ENCODE measurements at places on chromosomes 3 and 15. TPM values are rescaled to one million over a fixed set of nuclear protein-coding genes. Genes with fewer than 3 reads are reported as not detected.

DNA sequence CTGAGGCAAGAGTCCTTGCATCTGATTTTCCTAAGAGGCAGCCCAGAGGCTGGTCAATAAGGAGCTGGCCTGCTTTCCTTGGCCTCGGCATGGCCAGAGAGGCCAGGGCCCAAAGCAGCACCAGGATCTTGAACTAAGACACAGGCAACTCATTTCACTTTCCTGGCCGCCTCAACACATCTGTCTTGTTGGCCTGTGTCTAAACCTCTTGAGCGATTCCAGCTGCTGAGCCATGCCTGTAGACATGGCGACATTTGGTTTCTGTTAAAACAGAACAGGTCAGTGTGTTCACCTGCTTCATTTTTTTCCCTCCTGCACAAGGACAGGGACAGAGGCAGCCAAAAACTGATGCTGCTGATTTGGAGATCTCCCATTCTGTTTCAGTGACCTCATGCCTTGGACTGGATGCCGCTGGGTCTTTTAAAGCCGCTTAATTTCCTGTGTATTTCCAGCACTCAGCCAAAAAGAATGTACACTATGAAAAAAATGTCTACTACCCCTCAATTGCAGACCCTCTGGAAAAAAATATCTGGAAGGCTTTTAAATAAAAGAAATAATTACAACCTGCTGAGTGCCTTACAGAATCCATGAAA lies 266.6 kb upstream of the ICE2 start:
- DNase-seq: no peak

DNA sequence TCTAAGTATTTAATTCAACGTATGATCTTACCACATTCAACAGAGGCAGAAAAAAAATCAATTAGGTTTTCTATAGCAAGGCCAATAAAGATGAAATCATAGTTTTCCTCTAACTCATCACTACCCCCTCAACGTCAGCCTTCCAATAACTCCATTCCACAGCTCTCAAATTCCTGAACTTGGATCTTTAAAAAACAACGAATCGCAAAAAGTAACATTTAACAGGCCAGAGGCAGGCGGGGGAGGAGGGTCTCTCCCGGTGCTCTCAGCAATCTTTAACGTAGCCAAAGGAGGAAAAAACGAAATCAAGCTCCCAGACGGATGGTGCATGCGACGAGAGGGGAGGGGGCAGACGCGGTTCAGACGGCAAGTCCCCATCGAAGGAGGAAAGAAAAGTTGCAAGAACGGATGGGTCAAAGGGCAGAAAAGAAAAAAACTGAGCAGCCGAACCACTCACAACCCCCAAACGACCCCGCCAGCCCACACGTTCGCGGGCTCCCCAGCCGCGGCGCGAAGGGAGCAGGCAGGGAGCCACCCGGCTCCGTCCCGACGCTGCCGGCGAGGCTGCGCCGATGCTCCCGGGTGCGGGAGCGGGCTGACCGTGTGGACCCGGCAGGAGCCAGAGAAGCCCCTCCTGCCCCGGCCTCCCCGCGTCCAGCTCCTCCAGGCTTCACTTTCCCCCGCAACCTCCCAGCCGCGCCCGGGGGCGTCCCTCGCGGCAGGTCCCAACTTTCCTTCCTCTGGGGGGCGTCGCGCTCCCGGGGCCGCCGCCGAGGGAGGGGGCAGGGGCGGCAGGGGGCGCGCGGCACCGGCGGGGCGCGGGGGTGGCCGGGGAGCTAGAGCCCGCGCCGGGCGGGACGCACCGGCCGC lies 703 bp downstream of the PEAK1 start:
- DNase-seq: no peak

DNA sequence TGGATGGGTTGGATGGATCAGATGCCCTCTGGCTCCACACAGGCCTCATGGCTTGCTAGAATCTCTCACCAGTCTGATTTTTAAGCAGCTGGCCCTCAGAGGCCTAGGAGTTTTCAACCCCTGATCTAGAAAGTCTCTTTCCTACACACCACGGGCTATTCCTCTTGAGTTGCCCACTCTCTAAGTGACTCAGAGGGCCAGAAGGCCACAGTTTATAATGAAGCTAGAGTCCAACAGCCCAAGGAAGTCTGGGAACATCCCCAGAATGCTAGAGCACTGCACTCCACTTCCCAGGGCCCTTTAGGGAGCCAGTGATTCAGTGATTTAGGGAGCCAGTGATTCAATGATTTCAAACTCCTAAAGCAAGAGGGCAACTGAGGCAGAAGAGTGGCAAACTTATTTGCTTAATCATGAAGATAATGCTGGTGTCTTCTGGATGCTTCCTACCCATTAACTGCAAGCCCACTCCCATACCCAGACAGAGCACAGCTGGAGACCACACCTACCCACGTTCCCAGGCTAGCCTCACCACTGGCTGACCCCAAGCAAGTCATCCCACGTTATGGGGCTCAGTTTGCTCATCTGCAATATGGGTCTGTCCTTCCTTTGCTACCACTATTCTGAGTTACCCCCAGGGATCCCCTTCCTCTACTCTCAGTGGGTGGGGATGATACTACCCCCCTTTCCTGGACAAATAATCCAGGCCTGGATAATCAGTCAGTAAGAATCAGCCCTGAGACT lies 36.7 kb downstream of the ABTB1 start:
- no peak for DNase-seq

- no peak for DNase-seq
Measured at GRCh38 chr15:60844511-60845174, 365.7 kb upstream of the ICE2 start.

- no peak for DNase-seq
Measured at GRCh38 chr3:22859618-22860017, 343.5 kb upstream of the UBE2E2 start.

- no peak for DNase-seq
Measured at GRCh38 chr15:81301385-81301784, 22.6 kb downstream of the STARD5 start.

- no peak for DNase-seq
Measured at GRCh38 chr3:56209982-56210751, 258.1 kb downstream of the ERC2 start.

GRCh38 chr3:150168698-150169097 lies 198.0 kb upstream of the PFN2 start:
- DNase-seq: no peak

- no peak for DNase-seq
Measured at GRCh38 chr3:191094057-191094845, 104.8 kb upstream of the OSTN start.

GRCh38 chr3:68666429-68667136 lies 265.8 kb downstream of the TAFA4 start:
- DNase-seq: no peak

- no peak for DNase-seq
Measured at GRCh38 chr3:130934442-130935089, 40.7 kb downstream of the ATP2C1 start.

DNA sequence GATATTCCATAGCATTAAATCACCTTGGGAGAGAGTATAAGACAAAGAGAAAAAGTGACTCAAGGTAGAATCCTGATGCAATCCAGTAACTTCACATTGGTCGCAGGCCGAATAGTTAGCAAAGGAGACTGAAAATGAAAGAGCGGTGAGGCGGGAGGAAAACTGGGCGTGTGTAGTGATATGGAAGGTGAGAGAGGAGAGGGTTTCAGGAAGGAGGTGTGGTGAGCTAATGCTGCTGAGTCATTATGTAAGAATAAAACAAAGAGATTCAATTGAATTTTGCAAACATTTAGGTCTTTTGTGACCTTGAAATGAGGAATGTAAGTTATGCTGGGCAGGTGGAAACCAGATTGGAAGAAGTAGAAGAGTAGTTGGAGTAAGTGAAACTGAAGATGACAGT lies 235.3 kb downstream of the C3orf38 start:
- DNase-seq: no peak

GRCh38 chr3:15823092-15823491 lies 25.3 kb upstream of the ANKRD28 start:
- no peak for DNase-seq

Gene CCDC71
- 1.6 TPM for polyA plus RNA-seq

Gene TMF1
- polyA plus RNA-seq: 24.5 TPM

Gene CTDSPL
- not detected for polyA plus RNA-seq

Gene SYNPR
- not detected for polyA plus RNA-seq

Gene MESP2
- not detected for polyA plus RNA-seq

Gene MINAR1
- not detected for polyA plus RNA-seq

Gene LAMB2
- polyA plus RNA-seq: 0.67 TPM

Gene TNFAIP8L3
- not detected for polyA plus RNA-seq

Gene SLC6A1
- not detected for polyA plus RNA-seq
